NCI-H1930 (cell line): ENCODE measurements at places on chromosomes 2 and 18.

GRCh38 chr2:78757191-78757590 is 268.3 kb upstream of the REG3G start:
- no peak for DNase-seq

DNA sequence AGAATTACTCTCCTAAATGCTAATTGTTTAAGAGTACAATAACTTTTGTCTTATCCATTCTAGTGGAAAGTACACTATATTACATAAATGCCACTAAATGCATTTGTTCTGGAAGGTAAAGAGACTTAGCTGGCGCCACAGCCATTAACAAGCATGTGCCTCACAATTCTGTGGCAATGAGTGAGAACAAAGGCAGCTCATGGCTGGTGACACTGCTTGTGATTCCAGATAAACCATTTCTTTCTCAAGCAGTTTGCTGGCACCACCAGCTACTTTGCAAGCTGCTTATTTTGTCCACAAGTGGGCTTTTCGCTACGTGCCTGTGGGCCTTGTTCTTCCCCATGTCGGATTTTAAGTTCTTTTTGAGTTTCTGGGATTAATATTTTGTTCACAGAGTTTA is 147.6 kb upstream of the SMAD7 start:
- peak; percentile 89 for DNase-seq

- no peak for DNase-seq
Observed at GRCh38 chr2:43169099-43169945, 57.1 kb downstream of the ZFP36L2 start.

DNA sequence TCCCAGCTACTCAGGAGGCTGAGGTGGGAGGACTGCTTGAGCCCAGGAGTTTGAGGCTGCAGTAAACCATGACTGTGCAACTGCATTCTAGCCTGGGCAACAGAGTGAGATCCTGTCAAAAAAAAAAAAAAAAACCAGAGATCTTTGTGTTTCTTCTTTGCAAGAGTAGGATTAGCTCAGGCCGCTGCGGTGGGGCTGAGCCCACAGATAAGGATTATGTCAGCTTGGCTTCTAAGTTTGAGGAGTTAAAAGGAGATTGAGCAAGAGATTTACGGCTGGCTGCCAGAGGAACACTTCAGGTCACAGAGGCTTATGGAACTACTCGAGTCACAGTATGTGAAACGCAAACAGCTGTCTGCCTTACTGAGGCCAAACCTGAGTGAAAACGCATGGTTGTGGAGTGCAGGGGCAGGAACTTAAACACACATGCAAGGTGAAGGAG is 146.7 kb upstream of the L3MBTL4 start:
- DNase-seq = no peak

DNA sequence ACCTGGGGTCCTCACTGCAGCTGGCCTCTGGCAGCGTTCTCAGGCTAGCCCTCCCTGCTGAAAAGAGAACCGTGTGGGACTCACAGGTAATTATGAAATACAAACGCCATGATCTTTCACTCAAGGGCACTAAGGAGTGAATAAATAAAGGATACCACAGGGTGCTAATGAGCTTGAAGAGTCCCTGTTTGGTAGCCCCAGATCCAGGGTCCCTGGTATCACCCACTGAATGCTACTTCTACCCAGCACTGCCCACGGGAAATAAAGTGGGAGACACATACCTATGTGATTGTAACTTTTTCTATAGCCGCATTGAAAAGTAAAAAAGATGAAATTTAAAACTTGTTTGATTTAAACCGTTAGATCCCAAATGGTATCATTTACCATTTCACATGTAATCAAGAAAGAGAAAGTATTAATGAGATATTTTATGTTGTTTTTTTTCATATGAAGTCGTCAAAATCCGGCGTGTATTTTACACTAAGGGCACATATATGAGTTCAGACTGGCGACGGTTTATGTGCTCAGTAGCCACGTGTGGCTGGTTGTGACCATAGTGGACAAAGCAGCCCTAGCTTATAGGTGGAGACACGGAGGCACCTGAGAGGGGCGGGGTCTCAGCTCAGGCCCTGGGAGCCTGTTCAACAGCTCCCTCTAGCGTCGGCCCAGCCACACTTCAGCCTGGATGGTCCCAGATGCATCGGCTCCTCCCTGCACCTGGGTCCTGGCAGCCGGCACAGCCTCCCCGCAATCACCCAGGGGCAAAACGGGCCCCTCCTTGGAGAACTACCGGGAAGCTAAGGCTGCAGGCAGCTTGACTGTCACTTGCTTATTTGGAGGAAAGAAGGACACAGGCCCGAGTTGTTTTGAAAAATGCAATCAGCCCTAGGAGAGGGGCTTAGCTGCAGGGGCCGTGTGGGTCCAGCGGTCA is 39.2 kb downstream of the ODC1 start:
- DNase-seq = peak; percentile 75

DNA sequence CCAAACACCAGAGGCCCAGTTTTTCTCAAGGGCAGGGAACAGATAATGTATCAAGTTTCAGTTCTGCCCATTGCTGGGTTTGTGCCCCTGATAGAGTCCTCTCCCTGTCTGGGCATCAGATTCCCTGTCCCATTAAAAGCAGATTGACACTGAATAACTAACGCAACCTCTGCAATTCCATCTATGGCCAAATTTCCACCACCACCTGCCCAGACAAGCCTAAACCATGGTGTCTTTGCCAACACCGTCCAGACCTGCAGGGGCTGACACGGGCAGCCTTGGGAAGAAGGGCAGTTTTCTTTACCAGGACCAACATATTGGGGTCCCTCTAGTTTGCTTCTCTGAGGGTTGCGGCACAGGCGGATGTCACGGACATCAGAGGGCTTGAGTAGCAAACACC is 26.4 kb upstream of the PAX8 start:
- DNase-seq = no peak

- peak; percentile 81 for DNase-seq
Observed at GRCh38 chr2:17540093-17540812, at the start of gene VSNL1. Gene VSNL1, plus strand, starts transcription at chr2:17540696. Its CDS starts 51,379 bp downstream, at chr2:17592075.

GRCh38 chr2:98403878-98404277 is 40.8 kb upstream of the INPP4A start:
- DNase-seq = no peak

- no peak for DNase-seq
Observed at GRCh38 chr18:48729404-48729803, 190.6 kb downstream of the CTIF start.

DNA sequence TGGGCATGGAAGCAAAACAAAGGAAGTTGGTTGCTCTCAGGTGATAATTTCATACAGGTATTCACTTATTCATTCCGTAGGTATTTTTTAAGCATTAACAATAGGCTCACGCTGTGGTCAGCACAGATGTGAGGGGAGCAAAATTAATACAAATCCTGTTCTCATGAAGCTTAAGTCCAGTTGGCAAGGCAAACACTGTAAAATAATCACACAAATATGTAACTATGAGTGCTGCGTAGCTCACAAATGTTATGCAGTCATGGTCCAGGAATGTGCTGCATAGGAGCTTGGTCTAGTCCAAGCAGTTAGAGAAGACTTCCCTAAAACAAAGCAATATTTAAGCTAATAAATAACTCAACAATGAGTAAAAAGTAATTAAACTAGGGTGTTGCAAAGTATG is 23.9 kb downstream of the SP5 start:
- no peak for DNase-seq

DNA sequence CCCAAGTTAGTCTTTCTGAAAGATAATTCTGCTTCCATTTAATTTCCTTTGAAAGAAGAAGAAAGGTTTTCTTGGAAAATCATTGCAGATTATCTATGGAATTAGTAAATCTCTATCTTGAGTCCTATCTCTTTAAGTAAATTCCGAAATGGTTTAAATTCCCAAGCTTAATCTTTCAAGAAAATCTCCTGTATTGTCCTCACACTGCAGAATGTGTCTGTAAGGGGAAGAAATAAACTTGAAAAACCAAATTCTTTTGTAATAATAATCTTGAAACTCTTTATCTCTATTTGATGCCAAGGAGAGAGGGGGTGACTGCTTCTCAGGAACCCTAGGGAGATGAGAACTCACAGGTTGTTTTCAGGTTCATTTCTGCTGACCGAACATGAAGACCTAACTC is 150.8 kb upstream of the ARHGAP28 start:
- DNase-seq = no peak

DNA sequence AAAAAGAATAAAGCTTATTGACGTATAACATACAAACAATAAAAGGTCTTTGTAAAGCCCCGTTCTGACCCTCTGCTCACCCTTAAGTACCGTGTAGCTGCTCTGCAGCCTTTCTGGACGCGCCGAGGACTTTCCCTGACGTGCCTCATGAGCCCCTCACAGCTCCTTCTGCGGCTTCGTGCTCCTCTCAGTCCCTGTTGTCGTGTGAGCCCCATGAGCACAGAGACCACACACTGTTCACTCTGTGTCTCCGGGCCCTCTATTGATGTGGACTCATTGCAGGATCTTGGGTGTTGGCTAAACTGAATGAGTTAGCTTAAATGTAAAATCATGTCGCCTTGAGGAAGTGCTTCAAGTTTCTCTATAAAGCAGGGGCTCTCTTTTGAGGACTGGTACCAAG is 43.6 kb upstream of the INHBB start:
- no peak for DNase-seq

GRCh38 chr2:157261199-157261782 is 3.8 kb downstream of the GALNT5 start:
- no peak for DNase-seq

- DNase-seq = no peak
Observed at GRCh38 chr2:223815186-223815883, 22.0 kb downstream of the AP1S3 start.
